H9 (cell line): ENCODE measurements at places on chromosomes 3 and 15.

DNA sequence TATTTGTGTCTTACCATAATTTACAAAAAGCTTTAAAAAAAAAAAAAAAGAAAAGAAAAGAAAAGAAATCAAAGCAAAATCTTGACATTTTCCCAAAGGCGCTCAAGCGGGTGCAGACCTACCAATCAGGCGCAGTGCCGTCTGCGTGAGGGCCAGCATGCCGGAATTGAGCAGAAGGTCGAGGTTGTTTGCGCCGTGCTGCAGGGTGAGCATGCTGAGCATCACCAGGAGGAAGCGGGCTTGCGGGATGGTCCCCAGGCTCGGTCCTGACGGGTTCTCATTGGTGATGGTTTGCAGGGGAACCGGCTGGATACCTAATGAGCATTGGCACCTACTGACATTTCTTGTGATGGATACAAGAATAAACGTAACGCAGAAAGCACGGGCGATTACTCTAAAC, 93.9 kb downstream of the HERC2 start:
- no peak for DNase-seq

- DNase-seq, result no peak
These were observed 27.9 kb downstream of the MUC20 start for GRCh38 chr3:195748661-195749060.

GRCh38 chr15:76976572-76977270, 18.2 kb upstream of the PSTPIP1 start:
- no peak for DNase-seq

DNA sequence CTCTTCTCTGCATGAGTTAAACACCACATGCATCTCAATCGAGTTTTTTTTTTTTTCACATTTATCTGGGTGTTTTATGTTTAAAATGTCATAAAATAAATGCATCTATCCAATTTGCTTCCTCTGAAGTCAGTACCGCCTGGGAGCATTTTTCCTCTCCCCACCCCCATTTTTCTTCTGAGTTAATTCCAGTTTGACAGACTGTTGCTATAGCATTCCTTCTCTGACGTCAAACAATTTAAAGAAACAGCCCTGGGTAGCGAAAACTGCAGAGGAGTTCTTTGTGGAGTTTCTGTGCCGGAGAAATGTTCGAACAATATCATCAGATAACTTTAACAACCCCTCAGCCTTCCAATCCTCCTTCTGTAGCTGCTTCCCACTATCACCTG, 900 bp upstream of the GNB4 start:
- DNase-seq, result no peak

- no peak for DNase-seq
These were observed 41.8 kb downstream of the SERPINI1 start for GRCh38 chr3:167777356-167777755.

GRCh38 chr3:31232055-31233025, 300.4 kb upstream of the STT3B start:
- DNase-seq, result no peak

DNA sequence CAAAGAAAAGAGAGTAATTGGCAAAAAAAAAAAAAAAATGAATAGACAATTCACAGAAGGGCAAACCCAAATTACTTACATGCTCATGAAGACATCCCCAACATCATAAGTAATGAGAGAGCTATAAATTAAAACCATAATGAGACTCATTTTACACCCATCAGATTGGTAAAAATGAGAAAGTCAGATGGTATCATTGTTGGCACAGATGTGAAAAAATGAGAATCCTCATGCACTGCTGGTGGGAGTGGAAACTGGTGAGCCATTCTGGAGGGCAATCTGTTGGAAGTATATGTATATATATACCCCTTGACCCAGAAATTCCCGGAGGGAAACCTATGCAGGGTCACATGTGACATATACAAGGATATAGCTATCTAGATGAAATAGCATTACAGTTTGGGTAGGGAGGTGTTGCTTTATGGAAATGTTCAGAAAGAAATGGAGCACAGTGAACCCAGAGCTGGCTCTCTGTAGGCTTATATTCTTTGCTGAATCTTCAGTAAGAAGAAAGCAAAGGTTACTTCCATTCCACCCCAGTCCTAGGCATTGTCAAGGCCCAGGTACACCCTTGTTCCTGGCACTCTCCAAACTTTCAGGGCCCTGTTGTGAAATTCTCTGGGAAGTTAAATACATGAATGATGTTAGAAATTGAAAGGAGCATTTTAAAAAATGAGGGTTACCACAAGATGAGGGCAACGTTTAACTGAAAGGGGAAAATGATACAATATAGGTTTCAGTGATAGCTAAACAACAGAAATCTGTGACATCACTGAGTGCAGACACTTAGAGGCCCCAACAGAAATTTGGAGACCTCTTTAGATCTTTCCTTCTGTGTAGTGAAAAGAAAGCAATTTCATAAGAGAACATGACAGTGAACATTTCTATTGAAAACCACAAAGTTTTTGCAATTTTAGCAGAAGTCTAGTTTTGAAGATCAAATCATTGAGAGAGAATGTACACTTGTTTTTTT, 132.7 kb upstream of the TPRG1 start:
- DNase-seq, result no peak

DNA sequence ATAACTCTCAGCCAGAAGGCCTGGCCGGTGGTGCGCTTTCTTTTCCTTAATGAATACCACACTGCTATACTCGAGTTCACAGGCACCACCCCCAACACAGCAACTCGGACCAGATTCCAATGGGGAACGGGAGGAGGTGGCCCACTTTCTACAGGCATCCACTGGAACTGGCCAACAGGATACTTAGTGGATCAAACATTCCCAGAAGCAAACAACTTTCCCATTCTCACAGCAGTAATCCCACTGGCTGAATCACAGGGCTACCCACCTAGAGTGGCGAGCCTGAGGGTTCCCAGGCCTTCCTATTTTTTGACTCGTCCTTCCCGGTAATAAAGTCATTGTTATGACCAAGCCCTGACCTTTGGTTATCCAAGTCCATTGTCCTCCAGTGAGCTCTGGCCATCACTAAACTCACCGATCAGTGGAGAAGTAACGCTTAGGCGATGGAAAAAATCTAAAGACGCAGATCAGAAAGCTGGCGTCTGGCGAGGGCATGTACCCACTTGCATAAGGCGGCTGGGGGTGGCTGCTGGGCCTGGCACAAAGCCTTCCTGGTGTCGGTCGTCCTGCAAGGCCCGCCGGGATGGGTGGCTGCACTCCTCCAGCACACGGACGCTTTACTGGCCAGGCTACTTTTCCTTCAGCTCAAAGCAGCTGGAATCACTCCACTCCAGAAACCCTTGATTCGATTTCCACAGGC, 1.2 kb downstream of the EOGT start:
- peak; percentile 63 for DNase-seq

DNA sequence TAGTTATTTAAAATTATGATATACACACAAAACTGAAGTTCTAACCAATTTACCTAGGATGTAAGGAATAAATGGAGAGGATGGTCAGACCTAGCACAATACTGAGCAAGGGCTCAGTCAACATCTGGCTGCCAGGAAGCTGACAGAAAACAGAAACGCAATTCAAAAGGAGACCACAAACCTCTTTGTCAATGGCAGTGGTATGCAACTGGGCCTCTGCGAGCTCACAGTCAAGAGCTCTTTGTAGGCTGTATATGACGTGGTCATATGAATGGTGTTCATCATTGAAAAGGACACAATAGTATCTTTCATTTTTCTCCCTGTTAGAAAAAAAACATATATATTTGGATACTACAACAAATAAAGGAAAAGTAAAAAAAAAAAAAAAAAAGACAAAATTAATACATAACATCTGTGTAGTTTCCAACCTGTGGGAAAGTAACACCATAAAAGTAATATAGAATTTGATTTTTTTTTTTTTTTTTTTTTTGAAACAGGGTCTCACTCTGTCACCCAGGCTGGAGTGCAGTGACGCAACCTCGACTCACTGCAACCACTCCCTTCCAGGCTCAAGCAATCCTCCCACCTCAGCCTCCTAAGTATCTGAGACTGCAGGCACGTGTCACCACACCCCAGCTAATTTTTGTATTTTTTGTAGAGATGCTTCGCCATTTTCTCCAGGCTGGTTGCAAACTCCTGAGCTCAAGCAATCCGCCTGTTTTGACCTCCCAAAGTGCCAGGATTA, 37.9 kb downstream of the UBR1 start:
- DNase-seq, result no peak

GRCh38 chr15:71103102-71103676, 12.1 kb upstream of the THSD4 start:
- no peak for DNase-seq

DNA sequence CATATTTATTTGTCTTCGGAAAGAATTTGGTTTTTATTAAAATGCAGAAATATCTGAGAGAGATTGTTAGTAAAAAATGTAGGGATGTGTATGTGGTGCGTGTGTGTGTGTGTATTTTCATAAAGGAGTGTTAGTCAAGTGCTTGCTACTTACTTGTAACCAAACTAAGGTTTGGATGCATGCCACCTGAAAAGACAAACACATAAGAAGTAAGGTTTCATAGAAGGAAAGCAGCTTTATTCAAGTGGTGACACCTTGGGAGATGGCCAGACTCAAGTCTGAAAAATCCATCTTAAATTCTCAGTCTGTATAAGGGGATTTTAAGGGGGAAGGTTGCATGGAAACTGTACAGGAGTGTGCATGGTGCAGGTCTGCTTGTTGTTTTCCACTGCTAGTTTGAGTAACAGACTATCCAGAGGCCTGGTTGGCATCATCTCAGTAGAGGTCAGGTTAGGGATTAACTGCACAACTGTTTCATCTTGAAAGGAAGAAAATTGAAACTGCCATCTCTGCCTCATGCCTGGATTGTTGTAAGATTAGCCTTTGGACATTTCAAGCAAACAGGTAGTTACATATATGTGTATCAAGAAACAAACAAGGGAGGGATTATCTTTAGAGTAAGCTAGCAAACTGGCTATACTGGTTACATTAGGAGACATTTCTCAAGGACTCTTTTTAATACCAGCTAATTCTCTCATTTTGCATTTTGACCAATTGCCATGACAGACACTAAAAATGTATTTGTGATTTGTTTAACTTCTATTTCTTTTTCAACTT, 196.7 kb downstream of the EPHA6 start:
- DNase-seq, result no peak

DNA sequence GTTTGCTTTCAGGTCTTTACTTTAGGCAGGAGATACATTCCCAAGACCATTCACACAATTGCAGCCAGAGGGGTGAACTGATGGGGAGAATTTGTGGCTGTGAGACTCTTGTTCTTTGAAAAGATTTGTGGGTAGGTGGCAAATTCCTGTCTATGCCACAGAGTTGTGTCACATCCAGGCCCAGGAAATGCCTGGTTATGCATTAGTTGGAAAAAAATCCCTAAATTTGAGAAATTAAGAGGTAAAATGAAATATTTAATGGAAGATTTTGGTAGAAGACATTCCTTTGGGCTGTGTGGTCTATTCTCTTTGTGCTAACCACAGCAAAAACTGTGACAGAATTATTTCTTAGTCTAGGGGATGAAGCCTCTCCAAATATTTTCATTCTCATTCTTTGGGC, 28.8 kb downstream of the SAMMSON start:
- no peak for DNase-seq

DNA sequence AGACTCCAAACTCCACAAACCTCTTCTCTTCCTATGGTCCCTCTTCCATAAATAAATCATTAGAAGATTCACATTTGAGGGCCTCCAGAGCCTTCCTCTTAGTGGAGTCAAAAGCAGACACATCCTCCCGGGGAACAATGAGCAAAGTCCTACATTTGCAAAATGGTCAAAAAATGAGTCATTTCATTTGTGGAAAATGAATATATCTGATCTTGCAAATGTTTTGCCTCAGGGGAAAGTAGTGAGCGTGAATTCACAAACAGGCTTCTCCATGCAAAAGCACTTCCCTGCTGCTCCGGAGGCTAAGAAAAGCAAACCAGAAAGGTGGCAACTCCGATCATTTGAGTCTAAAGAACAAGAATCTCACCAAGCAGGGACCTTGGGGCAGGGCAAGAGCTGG, 86.7 kb upstream of the IQSEC1 start:
- no peak for DNase-seq

DNA sequence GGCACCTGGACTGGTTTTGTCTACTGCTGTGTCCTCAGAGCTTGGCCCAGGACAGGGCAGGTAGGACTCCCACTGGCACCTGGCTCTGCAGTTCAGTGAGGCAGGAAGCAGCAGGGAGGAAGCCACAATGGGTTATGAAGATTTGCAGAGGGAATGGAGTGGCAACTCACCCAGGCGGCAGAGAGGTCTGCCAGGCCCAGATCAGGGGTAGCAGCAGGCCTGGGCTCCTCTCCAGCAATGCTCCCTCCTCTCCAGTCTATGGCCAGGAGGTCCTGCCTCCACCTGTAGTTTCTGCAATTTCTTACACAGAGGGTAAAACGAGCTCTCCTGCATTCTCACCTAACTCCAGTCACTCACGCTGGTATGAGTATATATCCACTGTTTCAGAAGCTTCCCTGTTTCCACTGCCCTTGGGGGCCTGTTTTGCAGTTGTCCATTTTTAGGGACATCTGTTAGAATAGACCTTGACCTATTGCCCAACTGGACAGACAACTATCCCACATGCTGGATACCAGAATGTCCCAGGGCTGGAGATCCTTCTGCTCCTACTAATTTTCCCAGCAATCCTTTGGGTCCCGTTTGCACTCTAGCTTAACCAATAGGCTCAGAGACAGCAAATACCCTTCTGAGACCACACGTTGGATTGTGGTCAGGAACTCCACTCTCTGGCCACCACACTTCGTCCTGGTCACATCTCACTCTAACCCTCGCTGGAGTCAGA, 35.2 kb downstream of the HMCES start:
- DNase-seq, result no peak

- DNase-seq, result no peak
These were observed 21.7 kb downstream of the SLMAP start for GRCh38 chr3:57777774-57778173.

DNA sequence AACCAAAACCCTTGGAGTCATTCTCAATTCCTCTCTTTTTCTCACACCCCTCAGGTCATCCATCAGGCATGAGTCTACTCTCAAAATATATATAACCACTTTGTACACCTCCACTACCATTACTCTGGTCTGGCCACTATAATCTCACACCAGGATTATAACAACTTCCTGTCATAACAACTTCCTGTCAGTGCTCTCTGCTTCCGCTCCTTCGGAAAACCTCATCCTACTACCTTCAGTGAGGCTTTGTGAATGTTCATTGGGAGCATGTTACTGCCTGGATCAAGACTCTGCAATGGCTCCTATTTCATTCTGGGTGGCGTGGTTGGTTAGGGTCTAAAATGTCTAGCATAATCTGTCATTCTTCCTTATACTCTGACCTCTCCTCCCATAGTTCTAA, 447.4 kb downstream of the MAGI1 start:
- DNase-seq, result no peak

DNA sequence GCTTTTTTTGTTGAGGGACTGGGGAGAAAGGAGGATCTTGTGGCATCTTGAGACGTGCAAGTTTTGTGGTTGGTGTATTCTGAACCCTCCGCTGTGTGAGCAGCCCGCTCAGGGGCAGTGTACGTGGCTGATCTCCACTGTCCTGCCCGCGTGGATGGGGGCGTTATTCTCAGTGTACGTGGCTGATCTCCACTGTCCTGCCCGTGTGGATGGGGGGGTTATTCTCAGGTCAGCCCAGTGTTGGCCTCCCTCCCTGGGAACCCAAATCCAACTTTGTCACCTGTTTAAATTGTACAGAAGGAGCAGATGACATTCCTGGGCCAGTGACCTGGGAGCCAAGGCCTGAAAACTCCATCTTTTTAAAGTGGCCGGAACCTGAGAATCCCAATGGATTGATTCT, 84.0 kb downstream of the PGPEP1L start:
- no peak for DNase-seq

- no peak for DNase-seq
These were observed 19.3 kb upstream of the LZTFL1 start for GRCh38 chr3:45861043-45861719.
